Activated CD8-positive, alpha-beta memory T cell treated with anti-CD3 and anti-CD28 coated beads, Interleukin-2, amount 10 ng/mL, durations not matched to agents 7 days and 5 days (primary cell): ENCODE measurements at places on chromosomes 12 and 14. TPM values are rescaled to one million over a fixed set of nuclear protein-coding genes. Genes with fewer than 3 reads are reported as not detected.

DNA sequence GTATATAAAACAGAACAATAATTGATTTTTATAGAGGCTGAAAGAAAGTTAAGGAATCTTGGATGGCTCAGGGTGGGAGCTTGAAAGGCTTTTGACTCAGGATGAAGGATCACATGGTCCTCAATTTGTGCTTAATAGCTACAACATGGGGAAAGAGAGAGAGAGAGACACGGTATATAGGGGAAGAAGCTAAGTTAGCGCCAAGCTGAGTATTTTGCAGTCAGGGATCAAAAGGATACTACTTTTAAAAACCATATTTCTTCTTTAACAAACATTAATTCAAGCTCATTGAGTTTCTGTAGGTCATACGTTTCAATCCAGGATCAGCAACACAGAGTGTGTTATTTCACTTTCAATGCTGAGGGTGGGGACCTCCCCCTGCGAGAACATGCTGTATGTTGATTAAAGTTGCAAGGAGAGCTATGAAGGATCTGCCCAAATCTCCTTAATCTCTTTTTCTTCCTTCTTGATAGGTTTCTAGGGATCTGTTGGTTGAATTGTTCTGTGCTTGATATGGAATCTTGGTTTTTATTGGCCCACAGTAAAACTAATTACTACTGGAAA, 133.1 kb upstream of the NUDT4 start:
- H3K27me3 ChIP-seq: no peaks in the 10 kb centered on the region
- H3K4me1 ChIP-seq: peaks cover 38% of the 10 kb centered on the region
- no peaks in the 10 kb centered on the region for H3K36me3 ChIP-seq
- H3K4me3 ChIP-seq: no peak overlapping the region

DNA sequence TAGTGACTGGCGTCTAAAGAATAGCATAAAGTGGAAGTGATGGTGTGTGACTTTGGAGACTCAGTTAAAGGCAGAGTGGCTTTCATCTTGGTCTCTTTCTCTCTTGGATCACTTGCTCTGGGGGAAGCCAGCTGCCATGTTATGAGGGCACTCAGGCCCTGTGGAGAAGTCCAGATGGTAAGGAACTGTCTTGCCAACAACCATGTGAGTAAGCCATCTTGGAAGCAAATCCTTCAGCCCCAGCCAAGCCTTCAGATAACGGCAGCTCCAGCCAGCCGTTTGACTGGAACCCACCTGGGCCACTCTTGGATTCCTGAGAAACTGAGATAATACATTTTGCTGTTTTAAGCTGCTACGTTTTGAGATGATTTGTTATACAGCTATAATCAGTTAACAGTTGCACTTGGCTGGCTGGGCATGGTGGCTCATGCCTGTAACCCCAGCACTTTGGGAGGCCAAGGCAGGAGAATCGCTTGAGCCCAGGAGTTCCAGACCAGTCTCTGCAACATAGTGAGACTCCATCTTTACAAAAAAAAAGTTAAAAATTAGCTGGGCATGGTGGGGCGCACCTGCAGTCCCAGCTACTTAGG, 7.7 kb upstream of the LRRC23 start:
- H3K4me3 ChIP-seq: no peak overlapping the region
- H3K36me3 ChIP-seq: peaks cover 2% of the 10 kb centered on the region
- H3K27ac ChIP-seq: no peak overlapping the region
- H3K4me1 ChIP-seq: peaks cover 13% of the 10 kb centered on the region
- no peak for DNase-seq
- H3K27me3 ChIP-seq: no peaks in the 10 kb centered on the region

DNA sequence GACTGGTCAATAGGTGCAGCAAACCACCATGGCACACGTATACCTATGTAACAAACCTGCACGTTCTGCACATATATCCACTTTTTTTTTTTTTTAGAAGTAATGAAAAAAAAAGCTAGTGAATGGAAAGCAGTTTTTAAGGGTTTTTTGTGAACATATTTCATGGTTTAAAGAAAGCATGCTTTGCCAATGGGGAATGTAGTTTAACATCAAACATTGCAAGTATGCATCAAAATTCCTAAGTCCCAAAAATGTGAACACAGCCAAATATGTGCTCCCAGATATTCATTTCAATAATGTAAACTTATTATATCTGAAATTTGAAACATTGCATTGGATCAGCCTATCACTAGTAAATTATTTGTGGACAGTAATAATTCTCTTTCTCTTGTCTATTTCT, 710.4 kb upstream of the FLRT2 start:
- DNase-seq: no peak
- no peaks in the 10 kb centered on the region for H3K27me3 ChIP-seq
- H3K4me1 ChIP-seq: no peaks in the 10 kb centered on the region

GRCh38 chr14:23306412-23307145, at the start of gene BCL2L2:
Gene BCL2L2 (plus strand): TSS chr14:23306833. CDS start chr14:23307768, 935 bp downstream.
- peak within 1 kb of the TSS; percentile 59 for H3K4me3 ChIP-seq
- peak; percentile 61 for DNase-seq
- H3K4me1 ChIP-seq: peaks cover 16% of the 10 kb centered on the region
- H3K27me3 ChIP-seq: peaks cover 18% of the 10 kb centered on the region
- peak within 1 kb of the TSS; percentile 46 for H3K27ac ChIP-seq

- peaks cover 23% of the 10 kb centered on the region for H3K36me3 ChIP-seq
- no peak for DNase-seq
- H3K27ac ChIP-seq: no peak overlapping the region
- peaks cover 2% of the 10 kb centered on the region for H3K4me1 ChIP-seq
Measured at GRCh38 chr12:7197841-7198240, 8.4 kb downstream of the PEX5 start.

- peak overlapping the region; percentile 96 for H3K4me3 ChIP-seq
- peaks cover 26% of the 10 kb centered on the region for H3K4me1 ChIP-seq
- H3K36me3 ChIP-seq: peaks cover 23% of the 10 kb centered on the region
- no peaks in the 10 kb centered on the region for H3K27me3 ChIP-seq
- DNase-seq: peak; percentile 40
Measured at GRCh38 chr14:23299211-23299957, 3.3 kb downstream of the PPP1R3E start.

- H3K27ac ChIP-seq: no peak overlapping the region
- H3K4me3 ChIP-seq: no peak overlapping the region
- H3K36me3 ChIP-seq: no peaks in the 10 kb centered on the region
- no peak for DNase-seq
- H3K27me3 ChIP-seq: peaks cover 13% of the 10 kb centered on the region
- H3K4me1 ChIP-seq: peaks cover 18% of the 10 kb centered on the region
Measured at GRCh38 chr14:64688031-64688430, 16.2 kb upstream of the PLEKHG3 start.

DNA sequence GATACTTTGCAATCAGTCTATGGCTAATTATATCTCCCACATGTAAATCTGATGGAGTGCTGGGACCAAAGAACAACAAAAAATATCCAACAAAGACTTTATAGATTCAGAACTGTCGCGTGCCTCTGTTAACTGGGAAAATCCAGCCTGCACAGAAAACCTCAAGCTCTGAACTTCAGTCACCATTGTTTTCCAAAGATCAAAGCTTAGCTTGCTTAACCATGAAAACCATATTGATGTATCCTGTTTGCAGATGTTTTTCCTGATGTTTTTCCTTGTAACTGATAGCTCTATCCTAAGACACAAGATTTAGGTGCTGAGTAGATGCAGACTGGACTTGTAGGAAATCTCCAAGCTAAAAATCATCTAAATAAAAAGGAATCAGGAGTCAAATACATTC, 163.7 kb downstream of the GXYLT1 start:
- H3K27ac ChIP-seq: no peak overlapping the region
- DNase-seq: no peak
- no peaks in the 10 kb centered on the region for H3K36me3 ChIP-seq
- peaks cover 16% of the 10 kb centered on the region for H3K27me3 ChIP-seq
- no peak overlapping the region for H3K4me3 ChIP-seq

- peaks cover 3% of the 10 kb centered on the region for H3K4me1 ChIP-seq
- H3K27me3 ChIP-seq: peaks cover 3% of the 10 kb centered on the region
- no peaks in the 10 kb centered on the region for H3K36me3 ChIP-seq
- H3K4me3 ChIP-seq: no peak overlapping the region
- no peak for DNase-seq
- no peak overlapping the region for H3K27ac ChIP-seq
Measured at GRCh38 chr12:21337959-21338744, 3.4 kb upstream of the SLCO1A2 start.

- peaks cover 61% of the 10 kb centered on the region for H3K36me3 ChIP-seq
- no peak for DNase-seq
- no peak overlapping the region for H3K27ac ChIP-seq
- no peaks in the 10 kb centered on the region for H3K27me3 ChIP-seq
- no peak overlapping the region for H3K4me3 ChIP-seq
Measured at GRCh38 chr14:92677955-92678354, 70.5 kb downstream of the LGMN start.

DNA sequence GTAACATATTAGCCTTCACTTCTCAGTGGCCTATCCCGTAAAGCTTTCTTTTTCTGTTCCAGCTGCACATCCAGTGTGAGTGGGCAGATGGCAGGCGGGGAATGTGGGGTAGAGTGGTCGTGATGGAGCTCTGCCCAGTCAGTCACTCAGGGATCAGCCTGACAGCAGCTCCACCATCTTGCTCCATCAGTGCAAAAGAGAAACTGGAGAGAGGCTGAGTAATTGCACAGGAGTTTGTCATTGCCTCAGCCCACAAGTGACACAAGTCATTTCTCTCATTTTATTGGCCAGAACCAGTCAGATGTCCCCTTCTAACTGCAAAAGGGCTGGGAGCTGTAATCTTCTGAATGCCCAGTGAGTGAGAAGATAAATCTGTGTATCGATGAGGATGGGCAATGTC, 66.5 kb downstream of the ATP23 start:
- H3K27ac ChIP-seq: no peak overlapping the region
- H3K4me3 ChIP-seq: no peak overlapping the region
- H3K4me1 ChIP-seq: no peaks in the 10 kb centered on the region
- no peaks in the 10 kb centered on the region for H3K27me3 ChIP-seq
- DNase-seq: no peak
- H3K36me3 ChIP-seq: no peaks in the 10 kb centered on the region

- peaks cover 10% of the 10 kb centered on the region for H3K4me1 ChIP-seq
- no peak for DNase-seq
- no peaks in the 10 kb centered on the region for H3K36me3 ChIP-seq
- H3K4me3 ChIP-seq: no peak overlapping the region
- no peaks in the 10 kb centered on the region for H3K27me3 ChIP-seq
Measured at GRCh38 chr14:77663293-77663692, 44.5 kb downstream of the ALKBH1 start.

DNA sequence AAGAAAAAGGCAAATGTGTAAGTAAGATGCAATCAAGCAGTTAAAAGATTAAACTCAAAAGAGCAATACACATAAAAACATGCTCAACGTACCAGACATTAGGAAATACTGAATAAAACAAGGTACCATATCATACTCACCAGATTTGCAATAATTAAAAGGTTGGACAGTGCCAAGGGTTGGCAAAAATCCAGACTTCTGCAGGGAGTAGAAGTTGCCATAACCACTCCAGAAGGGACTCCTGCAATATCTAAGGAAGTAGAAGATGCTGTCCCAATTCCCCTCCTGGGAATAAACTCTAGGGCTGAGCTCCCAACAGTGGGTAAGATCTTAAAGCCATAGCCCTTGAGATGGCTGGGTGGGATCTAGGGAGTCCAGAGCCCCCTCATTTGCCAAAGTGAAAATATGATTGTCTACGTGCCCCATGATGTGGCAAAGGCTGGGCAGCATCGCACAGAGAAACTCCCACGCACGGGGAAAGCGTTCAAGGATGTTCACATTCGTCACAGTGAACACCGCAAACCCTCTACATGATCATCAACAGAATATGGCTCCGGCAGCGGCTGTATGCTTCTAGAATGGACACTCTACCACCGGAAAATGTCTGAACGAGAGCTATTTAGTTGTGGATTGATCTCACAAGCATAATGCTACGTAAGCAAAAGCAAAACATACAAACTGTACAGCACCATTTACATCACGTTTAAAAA, 12.3 kb downstream of the KCTD10 start:
- peaks cover 4% of the 10 kb centered on the region for H3K36me3 ChIP-seq
- no peak overlapping the region for H3K4me3 ChIP-seq
- DNase-seq: no peak
- no peak overlapping the region for H3K27ac ChIP-seq

- H3K27ac ChIP-seq: no peak overlapping the region
- no peak for DNase-seq
- no peaks in the 10 kb centered on the region for H3K36me3 ChIP-seq
- no peaks in the 10 kb centered on the region for H3K4me1 ChIP-seq
- no peak overlapping the region for H3K4me3 ChIP-seq
Measured at GRCh38 chr12:69430942-69431590, 39.1 kb upstream of the FRS2 start.

DNA sequence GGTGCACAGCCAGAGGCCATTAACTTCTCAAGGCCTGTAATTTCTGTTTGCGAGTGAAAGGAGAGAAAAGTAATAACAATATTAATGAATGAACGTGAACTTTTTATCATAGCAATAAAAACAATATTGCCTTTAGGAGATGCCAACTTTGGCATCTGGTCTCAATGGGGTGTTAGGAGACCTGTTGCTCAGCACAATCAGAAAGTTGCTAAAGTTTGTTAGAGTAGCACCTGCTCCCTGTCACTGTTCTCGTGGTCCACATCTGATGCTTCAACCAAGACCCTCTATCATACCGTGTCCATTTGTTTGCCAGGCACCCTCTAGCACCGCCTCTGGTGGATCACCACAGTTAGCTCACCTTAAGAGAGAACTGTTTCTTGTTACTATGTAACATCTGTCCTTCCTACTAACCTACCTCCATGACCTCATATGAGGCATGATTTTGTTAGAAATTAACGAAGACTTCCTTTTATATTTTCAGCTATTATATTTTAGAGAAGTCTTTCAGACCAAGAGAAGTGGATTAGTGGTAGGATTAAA, 12.5 kb upstream of the CLEC4E start:
- H3K4me1 ChIP-seq: peaks cover 6% of the 10 kb centered on the region
- H3K36me3 ChIP-seq: no peaks in the 10 kb centered on the region
- DNase-seq: no peak
- H3K27ac ChIP-seq: no peak overlapping the region
- peaks cover 13% of the 10 kb centered on the region for H3K27me3 ChIP-seq

GRCh38 chr12:93982771-93983315, 165.5 kb upstream of the PLXNC1 start:
- peaks cover 16% of the 10 kb centered on the region for H3K4me1 ChIP-seq
- peak; percentile 43 for DNase-seq
- H3K27me3 ChIP-seq: peaks cover 26% of the 10 kb centered on the region
- no peak overlapping the region for H3K4me3 ChIP-seq
- no peak overlapping the region for H3K27ac ChIP-seq
- H3K36me3 ChIP-seq: peaks cover 2% of the 10 kb centered on the region

- H3K27ac ChIP-seq: no peak overlapping the region
- no peak for DNase-seq
- H3K36me3 ChIP-seq: no peaks in the 10 kb centered on the region
- no peaks in the 10 kb centered on the region for H3K27me3 ChIP-seq
- H3K4me3 ChIP-seq: no peak overlapping the region
Measured at GRCh38 chr14:34671716-34672115, 41.8 kb upstream of the SNX6 start.

HOXC11 gene
- not detected for total RNA-seq

PTGER2 gene
- total RNA-seq: 117 TPM

IL22 gene
- 0.61 TPM for total RNA-seq

C12orf54 gene
- not detected for total RNA-seq

NID2 gene
- total RNA-seq: 0.18 TPM

KRT2 gene
- not detected for total RNA-seq

C14orf132 gene
- 0.33 TPM for total RNA-seq

CCDC175 gene
- not detected for total RNA-seq

TAS2R30 gene
- 2.1 TPM for total RNA-seq

TMEM117 gene
- total RNA-seq: 0.50 TPM

EP400 gene
- 68.0 TPM for total RNA-seq

MANSC4 gene
- not detected for total RNA-seq

FGF23 gene
- not detected for total RNA-seq

MYF6 gene
- total RNA-seq: not detected

CLEC14A gene
- not detected for total RNA-seq

AKAP6 gene
- 0.82 TPM for total RNA-seq

WNT1 gene
- total RNA-seq: 0.87 TPM

TEDC1 gene
- 56.8 TPM for total RNA-seq

GPX2 gene
- total RNA-seq: not detected
